ENCODE measurements at places on chromosomes 7 and 10.

GRCh38 chr10:56360583-56360966, 484 bp downstream of the ZWINT start:
- no peak for DNase-seq

GRCh38 chr7:55537458-55537990, 34.8 kb downstream of the VOPP1 start:
- DNase-seq = peak; percentile 80

DNA sequence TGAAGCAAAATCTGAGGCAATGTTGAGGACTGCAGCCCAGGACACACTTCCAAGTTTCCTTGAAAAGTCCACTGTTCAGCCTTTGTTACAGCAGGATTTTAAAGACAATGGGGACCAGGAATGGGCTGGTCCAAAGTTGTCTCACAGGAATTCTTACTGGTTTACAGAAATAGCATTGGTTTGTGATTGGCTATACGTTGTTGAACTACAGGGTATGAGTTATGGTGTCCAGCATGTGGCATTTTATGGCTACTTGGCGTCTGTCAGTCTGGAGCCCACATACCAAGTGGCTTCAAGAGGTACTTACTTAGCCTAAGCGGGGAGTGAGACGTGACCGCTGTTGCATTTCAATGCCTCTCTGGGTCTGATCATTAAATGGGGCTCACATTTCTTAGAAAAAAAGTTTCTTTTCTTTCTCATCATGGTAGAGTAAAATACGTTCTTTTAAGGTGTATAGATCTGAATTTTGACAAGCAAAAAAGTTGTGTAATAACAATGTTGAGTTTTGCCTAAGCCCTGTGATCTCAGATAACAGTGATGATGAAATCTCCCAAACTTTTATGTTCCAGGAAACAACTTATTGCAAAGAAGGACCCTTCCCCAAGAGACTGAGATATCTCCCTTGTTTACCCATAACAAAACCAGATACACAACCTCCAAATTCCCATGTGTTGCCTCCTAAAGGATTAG, 100.0 kb upstream of the TRIM24 start:
- DNase-seq = no peak

DNA sequence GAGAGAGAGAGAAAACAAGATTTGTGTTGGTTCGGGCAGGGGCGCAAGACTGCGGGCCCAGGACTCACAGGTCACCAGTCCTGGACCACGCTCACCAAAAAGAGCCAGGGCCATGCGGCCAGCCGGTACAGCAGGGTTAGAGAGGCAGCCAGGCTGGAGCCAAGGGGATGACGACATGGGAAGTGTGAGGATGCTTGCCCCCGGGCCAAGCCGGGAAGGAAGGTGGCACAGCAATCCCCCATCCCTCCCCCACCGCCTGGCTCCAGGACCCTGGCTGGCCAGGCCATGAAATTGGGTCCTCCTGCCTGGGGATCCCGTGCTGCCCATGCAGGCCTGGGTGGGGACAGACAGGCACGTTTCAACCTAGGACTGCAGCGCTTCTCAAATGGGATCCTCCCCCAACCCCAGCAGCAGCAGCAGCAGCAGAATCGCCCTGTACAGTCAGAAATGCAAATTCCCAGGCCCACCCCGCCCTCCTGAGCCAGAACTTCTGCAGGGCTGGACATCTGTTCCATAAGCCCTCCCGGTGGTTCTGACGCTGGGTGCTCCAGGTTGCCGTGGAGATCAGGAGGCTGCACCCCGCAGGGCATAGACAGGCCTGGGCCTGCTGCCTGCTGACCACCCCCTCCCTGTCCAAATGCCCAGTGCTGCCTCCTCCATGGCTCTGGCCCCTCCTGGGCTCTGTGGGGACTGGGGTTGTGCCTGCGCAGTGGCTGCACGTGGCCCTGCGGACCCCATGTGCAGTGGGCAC, 35.0 kb downstream of the YKT6 start:
- DNase-seq = no peak

GRCh38 chr10:71526653-71527052, 129.9 kb downstream of the CDH23 start:
- no peak for DNase-seq

DNA sequence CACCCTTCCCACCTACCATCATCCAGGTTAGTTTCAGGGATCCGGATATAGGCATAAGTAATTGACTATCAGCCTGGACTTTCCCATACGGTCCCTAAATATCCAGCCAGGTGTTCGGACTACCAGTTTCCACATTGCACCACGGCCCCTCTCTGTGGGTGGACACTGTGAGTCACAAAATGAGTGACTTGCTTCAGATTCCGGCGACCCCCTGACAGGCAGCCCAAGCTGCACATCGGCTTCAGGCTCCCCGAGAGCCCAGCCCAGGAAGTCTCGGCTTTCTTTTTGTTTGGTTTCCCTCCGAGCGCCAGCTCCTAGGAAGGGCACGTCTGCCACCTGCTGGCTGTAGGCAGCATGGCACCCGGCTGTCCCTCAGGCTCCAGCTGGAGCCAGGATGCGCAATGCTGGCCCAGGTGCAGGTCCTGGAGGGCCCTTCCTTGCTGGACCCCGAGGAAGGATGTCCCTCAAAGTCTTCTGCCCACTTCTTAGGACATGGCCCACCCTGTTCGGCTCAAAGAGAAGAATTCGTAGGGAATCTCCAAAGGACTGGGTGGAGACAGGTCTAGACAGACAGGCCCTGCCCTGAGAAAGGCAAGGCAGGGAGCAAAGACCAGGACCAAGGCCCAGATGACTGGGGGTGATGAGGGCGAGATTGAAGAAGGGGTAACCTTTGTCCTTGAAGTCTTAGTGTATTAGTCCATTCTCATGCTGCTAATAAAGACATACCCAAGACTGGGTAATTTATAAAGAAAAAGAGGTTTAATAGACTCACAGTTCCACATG, 10.6 kb downstream of the HABP2 start:
- DNase-seq = peak; percentile 83

- DNase-seq = peak; percentile 40
Observed at GRCh38 chr10:69817078-69817581, 15.4 kb downstream of the COL13A1 start.

- DNase-seq = no peak
Observed at GRCh38 chr10:18738835-18739234, 79.6 kb downstream of the ARL5B start.

- DNase-seq = no peak
Observed at GRCh38 chr7:50261593-50261992, 42.9 kb upstream of the IKZF1 start.

DNA sequence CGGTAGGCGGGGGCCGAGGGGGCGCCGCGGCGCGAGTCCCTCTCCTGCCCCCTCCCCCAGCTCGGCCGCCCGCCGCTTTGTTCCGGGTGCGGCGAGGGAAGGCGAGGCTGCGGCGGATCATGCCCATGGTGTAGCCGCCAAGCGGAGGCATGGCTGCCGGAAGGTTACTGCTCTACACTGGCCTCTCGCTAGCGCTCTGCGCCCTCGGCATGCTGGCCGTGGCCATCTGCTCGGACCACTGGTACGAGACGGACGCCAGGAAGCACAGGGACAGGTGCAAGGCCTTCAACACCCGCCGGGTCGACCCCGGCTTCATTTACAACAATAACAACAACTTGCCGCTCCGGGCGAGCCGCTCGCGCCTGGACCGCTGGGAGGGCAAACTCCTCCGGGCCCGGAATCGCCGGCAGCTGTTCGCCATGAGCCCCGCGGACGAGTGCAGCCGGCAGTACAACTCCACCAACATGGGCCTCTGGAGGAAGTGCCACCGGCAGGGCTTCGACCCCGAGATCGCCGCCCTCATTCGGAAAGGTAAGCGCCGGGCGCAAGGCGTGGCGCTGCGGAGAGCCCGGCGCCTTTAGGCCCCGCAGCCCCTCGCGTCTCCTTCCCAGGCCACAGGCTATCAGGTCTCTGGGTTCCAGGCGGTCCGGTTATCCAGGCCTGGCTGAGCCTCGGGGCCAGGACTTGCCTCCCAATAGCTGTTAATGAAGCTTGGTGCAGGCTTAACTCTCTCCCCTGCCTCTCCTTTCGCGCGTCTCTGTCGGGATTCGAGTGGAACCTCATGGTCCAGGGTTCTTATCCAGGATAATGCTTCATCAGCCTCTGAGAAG, 513 bp downstream of the TMEM178B start:
- no peak for DNase-seq
